ENCODE measurements at places on chromosomes 2 and 18. TPM values are rescaled to one million over a fixed set of nuclear protein-coding genes. Genes with fewer than 3 reads are reported as not detected.

The SCYGR2 gene
- total RNA-seq = not detected

The SLC8A1 gene
- total RNA-seq = 2.9 TPM

The COL3A1 gene
- total RNA-seq = 10,756 TPM

The NXPH2 gene
- 0.25 TPM for total RNA-seq

The SLC5A6 gene
- 12.2 TPM for total RNA-seq

The ZNF396 gene
- total RNA-seq = 0.88 TPM

The ADAM23 gene
- total RNA-seq = 5.7 TPM

The CCDC74A gene
- total RNA-seq = 5.5 TPM

The ATP6V1C2 gene
- 0.50 TPM for total RNA-seq

The TSPYL6 gene
- total RNA-seq = not detected
